ENCODE measurements at places on chromosomes 2 and 18. TPM values are rescaled to one million over a fixed set of nuclear protein-coding genes. Genes with fewer than 3 reads are reported as not detected.

FEV gene
- polyA plus RNA-seq = not detected

STAT4 gene
- 91.7 TPM for polyA plus RNA-seq

NOSTRIN gene
- polyA plus RNA-seq = not detected

ERBB4 gene
- polyA plus RNA-seq = not detected

TBR1 gene
- polyA plus RNA-seq = not detected

GMCL1 gene
- polyA plus RNA-seq = 38.4 TPM

ANKRD29 gene
- 0.59 TPM for polyA plus RNA-seq

ADRA2B gene
- polyA plus RNA-seq = 0.83 TPM

ARHGAP15 gene
- polyA plus RNA-seq = 107 TPM

ANKRD44 gene
- 58.0 TPM for polyA plus RNA-seq

PID1 gene
- polyA plus RNA-seq = 2.8 TPM

TSPYL6 gene
- not detected for polyA plus RNA-seq

INHBB gene
- not detected for polyA plus RNA-seq

RFX8 gene
- not detected for polyA plus RNA-seq

Data from immature natural killer cell (primary cell).